NCI-H1417 treated with DMSO at 0.1 percent for 48 hours (cell line): ENCODE measurements at places on chromosomes 4 and X.

- DNase-seq, result no peak
Measured at GRCh38 chrX:87140800-87141483, 376.7 kb upstream of the KLHL4 start.

DNA sequence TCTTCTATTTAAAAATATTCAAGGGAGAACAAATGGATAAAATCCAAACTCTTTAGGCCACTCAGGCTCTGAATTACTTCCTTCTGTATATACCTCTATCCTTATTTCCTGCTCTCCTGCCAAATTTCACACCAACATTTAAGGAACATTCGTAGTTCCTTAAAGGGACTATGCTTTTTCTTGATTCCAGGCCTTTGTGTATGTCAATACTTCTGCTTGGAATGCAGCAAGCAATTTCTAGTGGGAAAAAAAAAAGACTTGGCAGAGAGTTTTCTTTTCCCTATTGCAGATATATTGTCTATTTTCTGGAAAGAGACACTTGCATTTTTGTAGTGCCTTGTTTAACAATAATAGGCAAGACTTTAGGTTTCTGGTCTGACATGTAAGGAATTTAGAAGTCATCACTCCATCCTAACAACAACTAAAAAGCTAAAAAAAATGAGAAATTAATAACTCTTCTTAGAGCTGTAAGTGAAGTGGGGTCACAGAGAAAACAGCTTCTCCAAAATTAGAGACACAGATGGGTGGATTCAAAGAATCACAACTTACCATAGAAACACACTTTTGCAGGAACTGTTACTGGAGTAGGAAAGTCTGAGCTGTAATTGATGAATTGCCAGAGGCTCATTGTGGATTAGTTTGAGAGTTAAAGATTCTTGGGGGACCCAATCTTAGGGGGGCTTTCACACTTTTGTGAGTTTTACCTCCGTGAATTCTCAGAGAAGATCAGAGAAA is 2.1 kb upstream of the ADH5 start:
- DNase-seq, result no peak

DNA sequence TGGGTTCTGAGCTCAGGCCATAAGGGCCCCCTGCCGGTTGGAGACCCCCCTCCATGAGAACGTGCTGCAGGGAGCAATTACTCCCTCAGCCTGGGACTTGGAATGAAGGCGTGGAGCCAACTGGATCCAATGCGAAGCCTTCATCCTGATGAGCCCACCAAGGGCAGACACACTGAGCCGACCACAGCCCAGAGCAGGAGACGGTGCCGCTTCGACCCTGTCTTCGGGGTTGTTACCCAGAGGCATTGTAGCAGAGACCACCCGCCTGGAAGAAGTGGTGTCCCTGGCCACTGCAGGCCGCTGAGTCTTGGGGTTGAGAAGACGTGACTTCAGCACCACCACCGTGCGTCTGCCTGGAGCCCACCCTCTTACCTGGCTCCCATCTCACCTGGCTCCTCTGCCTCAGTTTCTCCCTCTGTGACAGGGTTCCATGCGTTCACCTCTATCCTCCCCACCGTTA is 7.0 kb upstream of the NKX1-1 start:
- no peak for DNase-seq

DNA sequence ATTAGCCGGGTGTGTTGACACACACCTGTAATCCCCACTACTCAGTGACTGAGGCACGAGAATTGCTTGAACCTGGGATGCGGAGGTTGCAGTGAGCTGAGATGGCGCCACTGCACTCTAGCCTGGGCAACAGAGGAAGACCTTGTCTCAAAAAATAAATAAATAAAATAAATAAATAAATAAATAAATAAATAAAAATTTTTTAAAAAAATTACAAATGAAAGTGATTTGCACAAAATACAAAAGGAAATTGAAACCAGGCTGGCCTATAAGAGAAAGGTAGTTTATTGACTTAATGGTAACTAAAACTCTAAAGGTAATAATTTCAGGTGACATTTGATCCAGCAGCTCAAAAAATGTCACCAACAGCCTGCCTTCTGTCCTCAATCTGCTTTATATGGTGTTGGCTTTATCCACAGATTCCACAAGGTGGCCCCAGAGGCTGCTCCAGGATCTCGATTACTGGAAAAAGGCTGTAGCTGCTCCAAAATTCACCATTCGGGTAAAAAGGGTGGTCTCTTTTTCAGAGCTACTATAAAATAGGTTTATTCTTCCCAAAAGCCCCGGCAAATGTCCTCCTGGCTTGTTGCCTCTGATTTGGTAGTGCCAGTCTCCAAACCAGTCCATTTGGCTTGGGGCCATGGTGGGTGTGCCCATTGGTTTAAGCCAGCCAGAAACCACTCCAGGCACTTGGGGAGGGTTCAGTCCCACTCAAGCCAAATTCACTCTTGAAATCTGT is 61.4 kb upstream of the TRIM2 start:
- peak; percentile 65 for DNase-seq

DNA sequence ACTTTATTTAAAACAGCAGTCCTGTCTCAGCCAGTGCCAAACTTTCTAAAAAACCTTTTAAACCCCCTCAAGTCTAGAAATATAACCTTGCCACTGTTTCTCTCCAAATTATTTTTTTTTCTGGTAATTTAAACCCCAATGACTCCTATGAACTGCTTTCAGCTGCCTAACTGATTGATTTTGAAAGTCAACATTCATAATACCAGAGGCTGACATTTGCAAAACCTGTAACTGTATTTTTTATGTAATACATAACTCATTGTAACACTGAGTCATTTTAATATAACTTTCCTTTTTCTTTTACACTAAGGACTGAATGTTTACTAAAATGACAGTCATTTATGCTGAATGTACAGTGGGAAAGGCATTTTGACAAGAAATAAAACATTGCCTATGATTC is 19.1 kb upstream of the EGFL6 start:
- DNase-seq, result no peak

DNA sequence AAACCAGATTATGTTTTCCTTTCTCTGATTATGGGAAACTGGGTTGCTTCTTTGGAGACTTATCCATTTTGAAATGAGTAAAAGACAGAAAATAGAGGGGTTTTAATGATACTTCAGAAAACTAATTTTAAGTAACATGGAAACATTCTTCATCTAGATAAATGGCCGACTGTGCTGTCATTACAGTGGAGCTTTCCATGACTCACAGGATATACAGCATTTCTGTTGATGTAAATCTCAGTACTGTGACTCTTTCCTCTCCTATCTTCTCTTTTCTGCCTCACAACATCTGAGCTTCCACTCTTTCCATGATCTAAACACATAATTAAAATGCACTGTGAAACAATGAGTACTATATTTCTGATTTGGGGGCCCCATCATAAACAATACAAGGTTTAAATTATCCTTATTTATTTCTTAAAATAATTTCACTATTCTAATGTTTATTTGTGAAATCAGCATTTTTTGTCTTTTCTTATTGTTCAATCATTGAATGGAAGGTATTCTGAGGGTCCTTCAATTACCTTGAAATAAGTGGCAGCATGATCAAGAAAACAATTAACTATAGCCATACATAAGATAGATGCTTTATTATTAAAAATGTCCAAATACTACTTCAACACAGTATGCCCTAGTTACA is 19.3 kb downstream of the SEC24D start:
- no peak for DNase-seq

DNA sequence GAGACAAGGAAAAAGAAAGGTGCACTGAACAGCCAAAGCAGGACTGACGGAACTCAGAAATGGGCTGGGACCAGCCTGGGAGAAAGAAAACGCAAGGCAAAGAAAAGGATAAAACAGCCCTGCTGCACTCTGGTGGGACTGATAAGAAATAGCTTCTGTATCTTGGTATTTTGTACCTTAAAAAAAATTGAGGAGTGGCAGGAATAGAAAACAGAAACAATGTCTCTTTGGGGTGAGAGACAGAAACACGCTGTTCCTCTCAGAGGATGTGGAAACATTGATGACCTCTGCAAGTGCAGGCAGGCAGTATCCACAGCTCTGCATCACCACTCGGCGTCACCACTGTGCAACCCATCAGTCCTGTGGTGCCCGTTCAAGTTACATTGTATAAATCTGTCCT is 152.5 kb upstream of the SPRY1 start:
- no peak for DNase-seq

GRCh38 chr4:83604321-83604720 is 68.4 kb downstream of the GPAT3 start:
- no peak for DNase-seq

GRCh38 chr4:55906989-55907388 is 41.8 kb upstream of the CEP135 start:
- no peak for DNase-seq

DNA sequence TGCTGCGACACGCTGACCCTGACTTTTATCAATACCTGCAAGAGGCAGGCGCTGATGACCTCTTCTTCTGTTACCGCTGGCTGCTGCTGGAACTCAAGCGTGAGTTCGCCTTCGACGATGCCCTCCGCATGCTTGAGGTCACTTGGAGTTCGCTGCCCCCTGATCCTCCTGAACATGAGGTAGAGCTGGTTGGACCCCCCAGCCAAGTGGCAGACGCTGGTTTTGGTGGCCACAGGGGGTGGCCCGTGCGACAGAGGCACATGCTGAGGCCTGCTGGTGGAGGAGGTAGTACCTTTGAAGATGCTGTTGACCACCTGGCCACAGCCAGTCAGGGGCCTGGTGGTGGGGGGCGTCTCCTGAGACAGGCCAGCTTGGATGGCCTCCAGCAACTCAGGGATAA is 14.2 kb upstream of the RBM3 start:
- no peak for DNase-seq

DNA sequence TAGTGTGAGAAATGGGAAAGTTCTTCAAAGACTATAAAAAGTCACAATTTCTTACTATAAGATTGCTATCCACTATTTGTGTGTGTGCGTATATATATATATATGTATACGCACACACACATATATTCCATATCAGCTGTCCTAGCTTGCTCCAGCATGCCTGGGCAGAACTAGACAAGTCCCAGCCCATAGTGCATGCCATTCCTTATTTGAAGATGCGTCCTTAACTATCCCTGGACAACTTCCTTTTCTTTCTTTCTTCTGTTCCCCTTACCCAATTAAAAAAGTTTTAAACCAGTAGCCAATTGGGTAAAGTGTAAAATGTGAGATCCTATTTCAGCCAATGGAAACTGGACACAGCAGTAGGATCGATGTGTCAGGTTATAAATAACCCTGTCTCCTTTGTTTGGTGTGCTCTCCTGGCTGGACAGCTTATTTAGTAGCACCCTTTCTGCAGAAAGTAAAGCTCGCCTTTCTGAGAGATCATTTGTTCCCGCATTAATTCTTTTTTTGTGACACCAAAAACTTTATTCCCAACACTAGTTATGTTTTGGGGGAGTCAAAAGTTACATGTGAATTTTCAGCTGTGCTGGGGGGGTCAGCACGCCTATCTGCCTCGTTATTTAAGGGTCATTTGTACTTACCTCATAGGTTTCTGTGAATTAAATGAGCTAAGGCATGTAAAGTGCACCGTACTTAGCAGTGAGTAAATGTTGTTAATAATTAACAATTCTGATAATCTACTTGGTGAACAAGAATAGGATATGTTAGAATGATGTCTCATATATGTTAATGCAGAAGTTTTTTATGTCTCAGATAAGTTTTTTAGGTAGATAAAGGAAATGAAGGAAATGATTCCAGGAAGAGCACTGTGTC is 40.9 kb downstream of the KDM6A start:
- DNase-seq, result no peak

- DNase-seq, result no peak
Measured at GRCh38 chr4:123616951-123617461, 220.4 kb downstream of the SPRY1 start.

- no peak for DNase-seq
Measured at GRCh38 chrX:132875650-132876522, 82.5 kb downstream of the HS6ST2 start.

- no peak for DNase-seq
Measured at GRCh38 chrX:78314561-78314960, 12.8 kb downstream of the CYSLTR1 start.

DNA sequence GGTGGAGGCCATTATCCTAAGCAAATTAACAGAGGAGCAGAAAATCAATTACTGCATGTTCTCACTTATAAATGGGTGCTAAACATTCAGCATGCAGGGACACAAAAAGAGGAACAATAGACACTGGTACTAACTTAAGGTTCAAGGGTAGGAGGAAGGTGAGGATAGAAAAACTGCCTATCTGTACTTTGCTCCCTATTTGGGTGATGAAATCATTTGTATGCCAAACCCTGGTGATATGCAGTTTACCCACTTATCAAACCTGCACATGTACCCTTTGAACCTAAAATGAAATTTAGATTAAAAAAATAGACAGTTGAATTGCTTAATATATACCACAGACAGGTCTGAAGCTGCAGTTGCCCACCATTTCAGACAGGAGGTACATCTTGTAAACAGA is 143.3 kb upstream of the KLHL4 start:
- no peak for DNase-seq

DNA sequence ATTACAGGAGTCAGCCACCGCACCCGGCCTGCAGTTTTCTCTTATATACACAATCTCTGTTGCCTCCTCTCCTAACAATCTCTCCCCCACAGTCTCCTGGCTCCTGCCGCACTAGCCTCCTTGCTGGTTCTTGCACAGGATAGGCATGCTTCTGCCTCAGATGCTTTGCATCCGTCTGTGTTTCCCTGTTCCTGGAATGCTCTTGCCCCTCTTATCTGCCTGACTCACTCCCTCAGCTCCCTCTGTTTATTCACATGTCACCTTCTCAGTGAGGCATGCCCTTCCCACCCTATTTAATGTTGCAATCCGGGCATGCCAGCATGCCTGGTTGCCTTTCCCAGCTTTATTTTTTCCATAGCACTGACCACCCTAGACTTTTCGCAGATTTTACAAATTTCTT is 161.9 kb downstream of the PHF8 start:
- no peak for DNase-seq

- DNase-seq, result no peak
Measured at GRCh38 chr4:10753336-10753735, 68.8 kb upstream of the CLNK start.

GRCh38 chr4:3732076-3733028 is 33.8 kb upstream of the ADRA2C start:
- no peak for DNase-seq

DNA sequence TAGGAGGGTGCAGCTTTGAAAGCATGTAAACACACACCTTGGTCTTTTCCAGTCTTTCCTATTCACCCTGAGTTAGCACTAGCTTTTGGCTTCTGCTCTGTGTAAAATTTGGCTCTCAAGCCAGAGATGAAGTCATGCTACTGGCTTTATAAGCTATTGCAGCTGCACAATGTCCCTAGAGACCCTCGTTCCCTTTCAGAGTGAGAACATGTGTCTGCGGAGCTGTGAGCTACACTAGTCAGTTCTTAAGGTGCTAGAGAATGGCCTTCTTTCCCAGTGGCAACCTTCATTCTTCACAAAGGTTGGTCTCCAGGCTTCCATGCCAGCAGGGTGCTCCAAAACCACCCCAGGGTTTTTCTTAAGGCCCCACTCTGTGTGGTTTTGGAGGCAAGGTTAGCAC is 199.1 kb downstream of the SPATA18 start:
- no peak for DNase-seq
